ENCODE measurements at places on chromosomes 6 and 20.

- DNase-seq = no peak
- H3K4me3 ChIP-seq = peak within 1 kb of the TSS; percentile 27
- no peaks in the 10 kb centered on the region for H3K36me3 ChIP-seq
- H3K27me3 ChIP-seq = peaks cover 87% of the 10 kb centered on the region
- no peaks in the 10 kb centered on the region for H3K4me1 ChIP-seq
- H3K27ac ChIP-seq = no peak within 1 kb of the TSS
These were observed at the start of gene CNR1 for GRCh38 chr6:88165844-88166492. Gene CNR1, minus strand, starts transcription at chr6:88166347. Its CDS starts 21,073 bp downstream, at chr6:88145274.

DNA sequence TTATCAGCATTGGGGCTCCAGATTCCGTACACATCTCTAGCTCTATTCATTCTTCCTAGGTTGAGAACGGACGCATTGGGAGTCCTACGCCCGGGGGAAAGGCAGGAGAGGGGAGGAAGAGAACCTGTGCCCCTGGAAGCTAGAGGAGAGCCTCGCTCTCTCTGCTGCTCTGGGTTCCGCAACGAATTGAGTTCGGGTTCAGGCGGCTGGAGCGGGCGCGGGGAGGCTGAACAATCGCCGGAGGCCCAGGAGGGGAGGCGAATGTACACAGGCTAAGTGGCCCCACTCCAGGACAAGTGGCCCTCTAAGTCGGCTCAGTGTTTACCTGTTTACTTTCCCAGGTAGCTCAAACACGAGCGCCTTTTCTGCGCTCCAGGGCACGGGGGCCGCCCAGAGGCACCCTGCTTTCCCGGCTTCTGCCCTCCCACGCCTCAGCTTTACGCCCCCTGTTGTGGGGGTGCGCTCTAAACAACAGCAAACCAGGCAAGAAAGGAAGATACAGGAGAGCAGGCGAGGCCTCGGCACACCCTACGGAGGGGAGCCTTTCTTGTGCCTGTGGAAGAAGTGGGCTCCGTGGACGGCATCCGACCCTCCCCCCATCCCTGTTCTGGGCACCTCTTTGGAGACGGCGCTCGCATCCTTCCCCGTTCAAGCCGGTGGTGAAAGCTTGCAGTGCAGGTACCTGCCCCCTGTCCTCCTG, 4.6 kb upstream of the NKX2-2 start:
- no peaks in the 10 kb centered on the region for H3K36me3 ChIP-seq
- H3K4me1 ChIP-seq = no peaks in the 10 kb centered on the region

DNA sequence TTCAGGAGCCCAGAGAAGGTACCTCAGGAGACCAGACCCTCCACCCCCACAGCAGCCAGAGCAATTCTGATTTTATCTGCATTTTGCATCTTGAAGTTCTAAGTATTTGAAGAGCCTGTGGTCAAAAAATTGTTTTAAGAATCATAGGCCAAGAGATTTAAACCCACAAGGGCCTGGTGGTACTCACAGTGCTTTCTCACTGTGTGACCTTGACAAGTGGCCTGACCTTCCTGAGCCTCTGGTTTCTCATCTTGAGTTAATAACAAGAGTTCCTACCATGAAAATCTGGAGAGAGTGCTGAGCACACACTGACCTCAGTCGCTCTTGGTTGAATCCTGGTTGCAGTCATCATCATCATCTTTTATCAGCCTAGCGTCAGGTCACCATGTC, 45.4 kb upstream of the ID1 start:
- DNase-seq = no peak
- no peak overlapping the region for H3K4me3 ChIP-seq
- peak overlapping the region; percentile 97 for H3K27ac ChIP-seq

DNA sequence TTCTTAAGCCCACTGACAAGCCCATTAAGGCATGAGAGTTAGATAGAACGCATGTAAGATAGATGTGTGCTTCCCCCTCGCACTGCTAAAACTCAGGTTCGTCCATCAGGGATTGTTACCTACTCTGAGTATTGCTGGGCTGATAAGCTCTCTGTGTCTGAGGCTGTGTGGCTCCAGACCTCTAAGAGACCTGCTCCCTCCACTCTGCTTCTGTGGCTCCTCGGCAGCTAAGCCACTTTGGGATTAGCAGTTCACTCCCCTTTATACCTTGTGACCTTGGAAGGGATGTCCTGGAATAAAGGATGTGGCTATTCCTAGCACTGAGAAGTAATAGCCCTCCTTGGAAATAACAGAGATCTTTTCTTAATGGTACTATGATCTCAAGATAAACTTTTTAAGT, 164.9 kb downstream of the TMEM242 start:
- no peak for DNase-seq
- H3K27ac ChIP-seq = no peak overlapping the region
- no peaks in the 10 kb centered on the region for H3K4me1 ChIP-seq
- no peaks in the 10 kb centered on the region for H3K36me3 ChIP-seq
- no peak overlapping the region for H3K4me3 ChIP-seq

- no peak overlapping the region for H3K27ac ChIP-seq
- no peak for DNase-seq
- H3K4me3 ChIP-seq = no peak overlapping the region
These were observed 167.4 kb downstream of the SASH1 start for GRCh38 chr6:148509800-148510581.

GRCh38 chr6:33324125-33324524, 6.6 kb upstream of the ZBTB22 start:
- peaks cover 23% of the 10 kb centered on the region for H3K36me3 ChIP-seq
- H3K27me3 ChIP-seq = no peaks in the 10 kb centered on the region
- peak overlapping the region; percentile 39 for H3K4me3 ChIP-seq
- peaks cover 25% of the 10 kb centered on the region for H3K4me1 ChIP-seq
- DNase-seq = no peak

GRCh38 chr6:27296106-27296783, 15.8 kb downstream of the POM121L2 start:
- no peaks in the 10 kb centered on the region for H3K27me3 ChIP-seq
- peaks cover 13% of the 10 kb centered on the region for H3K4me1 ChIP-seq
- H3K36me3 ChIP-seq = no peaks in the 10 kb centered on the region

DNA sequence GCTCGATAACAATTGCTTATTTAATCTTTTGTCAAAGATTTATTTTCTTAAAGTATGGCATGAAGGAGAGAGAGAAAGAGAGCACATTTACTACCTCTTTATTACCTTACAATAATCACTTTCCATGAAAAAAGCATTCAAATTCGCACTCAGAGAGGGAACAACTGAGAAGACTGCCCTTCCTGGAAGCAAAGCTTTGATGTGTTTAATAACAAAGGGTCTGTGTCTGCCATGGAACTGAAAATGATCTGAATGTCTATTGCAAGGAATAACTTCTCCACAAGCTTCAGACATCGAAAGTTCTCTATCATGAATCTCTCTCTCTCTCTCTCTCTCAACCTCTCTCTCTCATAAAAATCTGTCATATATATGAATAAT, 308.9 kb downstream of the HDGFL1 start:
- H3K4me3 ChIP-seq = no peak overlapping the region
- H3K27me3 ChIP-seq = no peaks in the 10 kb centered on the region
- DNase-seq = no peak
- H3K4me1 ChIP-seq = peaks cover 22% of the 10 kb centered on the region

- no peaks in the 10 kb centered on the region for H3K27me3 ChIP-seq
- no peaks in the 10 kb centered on the region for H3K36me3 ChIP-seq
- DNase-seq = no peak
- no peak overlapping the region for H3K4me3 ChIP-seq
- no peaks in the 10 kb centered on the region for H3K4me1 ChIP-seq
These were observed 34.7 kb downstream of the MAN1A1 start for GRCh38 chr6:119314885-119315272.

GRCh38 chr6:105859457-105859856, 226.7 kb upstream of the PRDM1 start:
- no peak overlapping the region for H3K4me3 ChIP-seq
- no peak overlapping the region for H3K27ac ChIP-seq
- H3K27me3 ChIP-seq = no peaks in the 10 kb centered on the region
- H3K36me3 ChIP-seq = no peaks in the 10 kb centered on the region
- DNase-seq = no peak
- no peaks in the 10 kb centered on the region for H3K4me1 ChIP-seq

GRCh38 chr20:23205211-23205610, 119.1 kb upstream of the CD93 start:
- no peak overlapping the region for H3K27ac ChIP-seq
- H3K27me3 ChIP-seq = no peaks in the 10 kb centered on the region
- no peak for DNase-seq
- H3K36me3 ChIP-seq = no peaks in the 10 kb centered on the region

GRCh38 chr6:89559487-89559886, 79.1 kb downstream of the LYRM2 start:
- H3K4me1 ChIP-seq = no peaks in the 10 kb centered on the region
- no peak overlapping the region for H3K4me3 ChIP-seq
- DNase-seq = no peak

GRCh38 chr6:91281901-91282300, 695.0 kb upstream of the MAP3K7 start:
- H3K27ac ChIP-seq = no peak overlapping the region
- no peaks in the 10 kb centered on the region for H3K27me3 ChIP-seq
- no peak overlapping the region for H3K4me3 ChIP-seq
- no peak for DNase-seq

- no peaks in the 10 kb centered on the region for H3K27me3 ChIP-seq
- no peak overlapping the region for H3K4me3 ChIP-seq
- no peaks in the 10 kb centered on the region for H3K4me1 ChIP-seq
- no peak for DNase-seq
- H3K36me3 ChIP-seq = no peaks in the 10 kb centered on the region
These were observed 69.2 kb upstream of the E2F3 start for GRCh38 chr6:20332441-20333006.

DNA sequence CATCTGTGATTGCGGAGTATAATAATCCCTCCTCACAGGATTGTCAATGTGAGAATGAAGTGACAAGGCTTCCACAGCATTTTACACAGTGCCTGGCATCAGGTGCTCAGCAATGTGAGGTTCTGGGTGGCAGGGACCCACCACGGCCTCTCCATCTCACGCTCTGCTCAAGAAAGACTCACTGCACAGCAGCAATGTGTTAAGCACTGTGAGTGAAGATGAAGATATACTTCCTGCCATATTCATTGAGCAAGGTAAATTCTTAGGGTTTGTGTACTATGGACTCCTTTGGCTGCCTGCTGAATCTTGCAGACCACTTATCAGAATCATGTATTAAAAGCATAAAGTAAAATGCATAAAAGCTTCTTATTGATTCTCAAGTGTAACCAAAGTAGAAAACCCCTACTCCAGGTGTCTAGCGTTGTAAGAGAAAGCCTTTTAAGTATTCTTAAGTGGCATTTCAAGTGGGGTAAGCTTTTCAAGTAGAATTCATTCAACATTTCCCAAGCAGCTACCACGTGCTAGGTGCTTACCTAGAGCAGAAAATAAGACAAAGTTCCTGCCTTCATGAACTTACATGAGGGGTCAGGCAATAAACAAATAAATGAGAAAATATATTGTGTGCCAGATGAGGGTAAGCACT, 17.0 kb upstream of the MEP1A start:
- H3K4me1 ChIP-seq = no peaks in the 10 kb centered on the region
- H3K27me3 ChIP-seq = no peaks in the 10 kb centered on the region
- no peaks in the 10 kb centered on the region for H3K36me3 ChIP-seq
- no peak overlapping the region for H3K27ac ChIP-seq
- H3K4me3 ChIP-seq = no peak overlapping the region

DNA sequence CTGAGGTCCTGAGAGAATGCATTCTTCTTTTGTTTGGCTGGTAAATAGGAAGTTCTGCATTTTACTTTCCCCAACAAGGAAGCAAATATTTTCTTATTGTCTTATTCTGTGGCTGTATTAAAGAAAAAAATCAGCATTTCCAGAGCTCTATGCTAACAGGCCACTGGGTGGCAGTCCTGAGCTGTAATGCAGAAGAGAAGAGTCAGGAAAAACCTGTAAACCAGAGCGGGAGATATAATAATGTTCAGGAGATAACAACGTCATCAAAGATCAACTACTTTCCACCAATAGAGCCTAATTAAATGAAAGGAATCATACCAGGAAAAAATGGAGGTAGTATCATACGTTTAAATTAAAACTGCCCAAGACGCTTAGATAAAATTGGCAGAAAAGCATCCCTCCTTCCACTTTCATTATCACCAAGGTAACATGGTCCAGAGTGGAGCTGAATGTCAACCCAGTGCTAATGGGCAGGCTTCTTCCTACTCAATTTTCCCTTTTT, 55.6 kb upstream of the CARMIL1 start:
- H3K27me3 ChIP-seq = no peaks in the 10 kb centered on the region
- H3K4me3 ChIP-seq = peak overlapping the region; percentile 13
- no peaks in the 10 kb centered on the region for H3K36me3 ChIP-seq
- no peak overlapping the region for H3K27ac ChIP-seq

DNA sequence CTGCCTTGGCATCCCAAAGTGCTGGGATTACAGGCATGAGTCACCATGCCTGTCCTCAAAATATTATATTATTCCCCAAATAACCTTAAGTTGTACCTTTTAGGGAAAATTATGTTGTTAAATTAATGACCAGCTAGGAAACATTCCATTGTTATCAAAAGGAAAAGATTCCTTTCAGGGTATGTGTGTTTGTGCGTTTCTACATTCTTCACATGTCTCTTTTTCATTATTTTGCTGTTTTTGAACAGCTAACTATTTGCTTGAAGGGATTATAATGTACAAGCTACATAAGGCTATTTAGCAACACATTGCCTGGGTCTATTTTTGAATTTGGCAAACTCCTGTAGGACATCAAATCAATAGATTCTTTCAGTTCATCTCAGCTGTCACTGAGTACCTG, 57.1 kb downstream of the GJA1 start:
- H3K27ac ChIP-seq = no peak overlapping the region
- no peaks in the 10 kb centered on the region for H3K36me3 ChIP-seq
- no peak for DNase-seq
- H3K4me3 ChIP-seq = no peak overlapping the region
- H3K27me3 ChIP-seq = no peaks in the 10 kb centered on the region
- no peaks in the 10 kb centered on the region for H3K4me1 ChIP-seq

DNA sequence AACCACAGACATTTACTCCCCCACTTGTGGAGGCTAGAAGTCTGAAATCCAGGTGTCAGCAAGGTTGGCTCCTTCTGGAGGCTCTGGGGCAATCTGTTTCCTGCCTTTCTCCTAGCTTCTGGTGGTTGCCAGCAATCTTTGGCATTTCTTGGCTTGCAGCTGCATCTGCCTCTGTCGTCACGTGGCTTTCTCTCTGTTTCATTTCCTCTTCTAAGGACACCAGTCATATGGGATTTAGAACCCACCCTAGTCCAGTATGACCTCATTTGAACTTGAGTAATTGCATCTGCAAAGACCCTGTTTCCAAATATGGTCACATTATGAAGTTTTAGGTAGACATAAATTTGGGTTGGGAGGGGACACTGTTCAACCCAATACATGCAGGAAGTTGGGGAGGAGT, 56.2 kb upstream of the EPB41L1 start:
- H3K36me3 ChIP-seq = no peaks in the 10 kb centered on the region
- no peak for DNase-seq
- peak overlapping the region; percentile 61 for H3K27ac ChIP-seq
- no peaks in the 10 kb centered on the region for H3K27me3 ChIP-seq
- peaks cover 20% of the 10 kb centered on the region for H3K4me1 ChIP-seq

DNA sequence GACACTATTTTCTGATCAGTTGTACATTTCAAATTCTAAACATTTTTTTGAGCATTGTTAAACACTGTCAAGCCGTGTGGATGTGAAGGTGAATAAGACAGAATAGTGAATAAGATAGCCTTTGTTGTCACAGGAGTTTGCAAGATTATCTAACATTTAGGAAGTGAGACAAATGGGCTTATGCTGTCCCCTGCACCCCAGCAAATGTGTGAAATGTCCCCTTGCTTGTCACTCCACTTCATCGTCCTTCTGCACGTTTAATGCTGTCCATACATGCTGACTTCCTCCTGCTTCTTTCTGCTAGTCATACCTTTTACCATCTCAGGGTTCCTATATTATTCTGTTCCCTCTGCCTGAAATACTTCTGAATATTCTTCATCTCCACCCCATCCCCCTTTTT, 62.6 kb downstream of the CBFA2T2 start:
- DNase-seq = no peak
- no peaks in the 10 kb centered on the region for H3K27me3 ChIP-seq
